Immature natural killer cell (primary cell): ENCODE measurements at places on chromosomes 5 and 9.
A peak's percentile ranks its signal among the peaks of the same experiment; 100 is the strongest.

- H3K4me1 ChIP-seq, result no peaks in the 10 kb centered on the region
- DNase-seq, result no peak
- no peak overlapping the region for H3K27ac ChIP-seq
- no peak overlapping the region for H3K4me3 ChIP-seq
- no peaks in the 10 kb centered on the region for H3K36me3 ChIP-seq
- no peaks in the 10 kb centered on the region for H3K27me3 ChIP-seq
Measured at GRCh38 chr9:111586378-111586777, 13.1 kb downstream of the PTGR1 start.

DNA sequence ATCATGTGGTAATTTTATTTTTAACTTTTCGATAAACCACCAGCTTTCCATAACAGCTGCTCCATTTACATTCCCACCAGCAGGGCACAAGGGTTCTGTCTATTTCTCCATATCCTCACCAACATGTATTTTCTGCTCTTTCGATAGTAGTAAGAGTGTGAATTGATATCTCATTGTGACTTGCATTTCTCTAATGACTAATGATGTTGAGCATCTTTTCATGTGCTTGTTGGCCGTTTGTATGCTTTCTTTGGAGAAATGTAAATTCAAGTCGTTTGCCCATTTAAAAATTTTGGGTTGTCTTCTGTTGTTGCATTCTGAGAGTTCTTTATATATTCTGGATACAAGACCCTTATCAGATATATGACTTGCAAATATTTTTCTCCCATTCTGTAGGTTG is 45.9 kb downstream of the PSD2 start:
- H3K27ac ChIP-seq, result no peak overlapping the region
- DNase-seq, result no peak
- H3K27me3 ChIP-seq, result no peaks in the 10 kb centered on the region
- peaks cover 3% of the 10 kb centered on the region for H3K36me3 ChIP-seq
- no peaks in the 10 kb centered on the region for H3K4me1 ChIP-seq

DNA sequence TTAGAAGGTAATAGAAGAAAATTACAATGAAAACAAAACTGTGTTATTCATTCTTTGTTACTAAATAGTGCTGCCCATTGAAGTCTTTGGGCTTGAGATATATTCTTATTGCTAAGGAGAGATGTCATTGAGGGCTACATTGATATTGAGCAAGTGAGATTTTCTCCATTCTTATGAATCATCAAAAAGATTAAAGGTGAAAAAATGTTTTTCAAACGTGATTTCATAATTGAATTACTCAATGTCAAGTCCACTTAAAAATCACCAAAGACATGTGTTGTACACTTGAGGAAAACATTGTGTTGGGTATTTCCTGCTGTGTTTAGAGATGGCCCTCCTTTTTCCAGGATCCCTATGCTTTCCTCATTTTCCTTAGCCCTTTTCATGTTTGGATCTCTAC is 448.1 kb downstream of the NFIB start:
- H3K27ac ChIP-seq, result no peak overlapping the region
- no peaks in the 10 kb centered on the region for H3K4me1 ChIP-seq
- H3K36me3 ChIP-seq, result no peaks in the 10 kb centered on the region
- no peak for DNase-seq
- H3K27me3 ChIP-seq, result no peaks in the 10 kb centered on the region
- no peak overlapping the region for H3K4me3 ChIP-seq

DNA sequence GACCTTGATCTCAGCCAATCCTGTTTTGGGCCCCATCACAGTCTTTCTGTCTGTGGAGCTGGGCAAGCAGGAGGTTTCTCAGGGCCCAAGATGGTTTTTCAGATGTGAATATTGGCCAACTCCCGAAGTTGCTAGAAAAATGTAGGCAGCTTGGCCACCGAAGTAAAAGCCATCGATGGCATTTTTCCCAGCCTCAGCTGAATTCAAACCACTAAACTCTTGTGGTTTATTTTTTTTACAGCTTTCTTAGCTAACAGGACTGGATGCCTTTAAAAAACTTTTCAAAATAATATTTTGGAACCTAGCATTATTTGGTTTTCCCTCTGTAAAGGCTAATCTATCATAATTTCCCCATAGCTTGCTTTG is 102.5 kb upstream of the ERCC6L2 start:
- peaks cover 10% of the 10 kb centered on the region for H3K27me3 ChIP-seq
- peak overlapping the region; percentile 24 for H3K4me3 ChIP-seq
- peaks cover 2% of the 10 kb centered on the region for H3K4me1 ChIP-seq

DNA sequence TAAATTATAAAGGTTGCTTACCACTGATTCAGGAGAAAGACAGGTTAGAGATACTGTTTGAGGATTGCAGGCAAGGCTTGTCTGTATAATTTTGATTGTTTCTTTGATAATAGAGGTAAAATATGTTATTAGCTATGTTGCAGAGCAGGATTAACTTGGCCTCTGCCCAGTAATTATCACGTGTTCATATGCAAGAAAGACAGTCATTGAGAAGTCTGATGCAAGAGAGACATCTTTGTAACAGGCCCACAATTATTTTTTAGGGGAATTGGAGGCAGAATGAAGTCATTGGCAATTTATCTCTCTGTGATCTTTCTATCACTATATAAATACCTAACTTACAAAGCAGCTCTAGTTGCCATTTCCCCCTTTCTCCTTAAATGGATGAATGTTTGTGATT is 46.0 kb downstream of the SLC44A1 start:
- peaks cover 8% of the 10 kb centered on the region for H3K4me1 ChIP-seq
- no peaks in the 10 kb centered on the region for H3K36me3 ChIP-seq
- no peaks in the 10 kb centered on the region for H3K27me3 ChIP-seq
- H3K27ac ChIP-seq, result no peak overlapping the region
- DNase-seq, result no peak
- no peak overlapping the region for H3K4me3 ChIP-seq

- no peak for DNase-seq
- H3K27ac ChIP-seq, result no peak overlapping the region
- H3K4me1 ChIP-seq, result no peaks in the 10 kb centered on the region
- H3K36me3 ChIP-seq, result peaks cover 33% of the 10 kb centered on the region
- H3K27me3 ChIP-seq, result no peaks in the 10 kb centered on the region
Measured at GRCh38 chr9:132632413-132633129, 37.2 kb downstream of the DDX31 start.

DNA sequence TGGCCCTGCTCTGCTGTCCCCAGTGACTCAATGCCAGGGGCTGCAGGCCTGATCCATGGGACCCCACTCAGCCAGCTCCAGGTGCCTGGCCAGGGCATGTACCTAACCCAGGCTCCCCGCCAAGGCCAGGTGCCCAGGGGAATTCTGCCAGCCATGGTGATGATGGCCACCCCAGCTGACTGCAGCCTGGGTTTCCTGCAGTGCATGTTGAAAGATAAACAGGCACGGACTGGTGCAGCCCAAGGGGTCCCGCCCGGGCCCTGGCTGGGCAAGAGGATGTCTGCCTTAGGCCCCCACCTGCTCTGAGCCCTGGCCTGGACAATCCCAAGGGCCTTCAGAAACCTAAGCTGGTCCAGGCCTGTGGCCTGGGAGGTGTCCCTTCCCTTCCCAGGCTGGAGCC is 1.2 kb downstream of the ABCA2 start:
- peak overlapping the region; percentile 92 for H3K4me3 ChIP-seq
- peaks cover 47% of the 10 kb centered on the region for H3K4me1 ChIP-seq
- peaks cover 3% of the 10 kb centered on the region for H3K36me3 ChIP-seq
- peaks cover 19% of the 10 kb centered on the region for H3K27me3 ChIP-seq
- H3K27ac ChIP-seq, result no peak overlapping the region
- no peak for DNase-seq

- peaks cover 2% of the 10 kb centered on the region for H3K27me3 ChIP-seq
- DNase-seq, result no peak
- no peak overlapping the region for H3K4me3 ChIP-seq
- H3K27ac ChIP-seq, result no peak overlapping the region
- no peaks in the 10 kb centered on the region for H3K4me1 ChIP-seq
Measured at GRCh38 chr5:64331597-64332277, 166.1 kb downstream of the RNF180 start.
